SIG-M5 (cell line): ENCODE measurements at places on chromosomes 2 and 18.

DNA sequence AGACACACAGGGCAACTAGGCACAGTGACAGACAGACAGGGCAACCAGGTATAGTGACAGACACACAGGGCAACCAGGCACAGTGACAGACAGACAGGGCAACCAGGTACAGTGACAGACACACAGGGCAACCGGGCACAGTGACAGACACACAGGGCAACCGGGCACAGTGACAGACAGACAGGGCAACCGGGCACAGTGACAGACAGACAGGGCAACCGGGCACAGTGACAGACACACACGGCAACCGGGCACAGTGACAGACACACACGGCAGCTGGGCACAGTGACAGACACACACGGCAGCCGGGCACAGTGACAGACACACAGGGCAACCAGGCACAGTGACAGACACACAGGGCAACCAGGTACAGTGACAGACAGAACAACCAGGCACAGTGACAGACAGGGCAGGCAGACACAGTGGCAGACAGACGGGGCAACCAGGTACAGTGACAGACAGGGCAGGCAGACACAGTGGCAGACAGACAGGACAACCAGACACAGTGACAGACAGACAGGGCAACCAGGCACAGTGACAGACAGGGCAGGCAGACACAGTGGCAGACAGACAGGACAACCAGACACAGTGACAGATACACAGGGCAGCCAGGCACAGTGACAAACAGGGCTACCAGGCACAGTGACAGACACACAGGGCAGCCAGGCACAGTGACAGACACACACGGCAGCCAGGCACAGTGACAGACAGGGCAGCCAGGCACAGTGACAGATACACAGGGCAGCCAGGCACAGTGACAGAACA is 64.7 kb upstream of the RAB6C start:
- no peak for DNase-seq

GRCh38 chr2:206083602-206084438 is 2.2 kb downstream of the INO80D start:
- DNase-seq: no peak

DNA sequence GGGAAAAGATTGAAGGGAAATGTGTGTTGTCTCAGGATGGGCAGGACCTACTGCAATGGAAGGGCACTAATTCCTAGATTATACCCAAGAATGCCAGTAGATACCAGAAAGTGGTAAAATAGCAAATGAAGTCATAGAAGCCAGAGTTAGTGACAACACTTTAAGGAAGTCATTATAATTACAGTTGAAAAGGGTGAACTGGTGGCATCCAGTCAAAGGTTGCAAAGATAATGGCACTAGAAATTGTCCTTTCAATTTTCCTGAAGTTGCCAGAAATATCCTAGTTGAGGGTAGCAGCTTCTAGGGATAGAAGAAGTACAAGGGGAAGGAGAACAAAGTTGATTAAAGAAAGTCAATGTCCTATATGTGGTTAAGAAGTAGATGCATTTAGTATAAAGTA is 68.8 kb upstream of the GLS start:
- no peak for DNase-seq

DNA sequence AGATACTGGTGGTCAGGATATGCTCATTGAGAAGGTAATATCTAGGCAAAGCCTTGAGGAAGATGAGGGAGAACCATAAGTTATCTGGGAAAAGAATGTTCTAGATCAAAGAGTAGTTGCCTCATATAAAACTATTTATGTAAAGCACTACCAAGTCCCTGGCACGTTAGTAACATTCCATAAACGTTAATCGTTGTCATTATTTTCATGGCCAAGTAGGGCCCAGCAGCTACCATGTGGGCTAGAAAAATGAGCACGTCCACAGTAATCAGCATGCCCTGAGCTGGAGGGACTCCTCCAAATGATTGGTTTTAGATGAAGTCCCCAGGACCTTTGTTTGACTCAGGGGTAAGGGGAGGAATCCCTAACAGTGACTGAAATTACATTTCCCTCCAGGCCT is 32.7 kb upstream of the AFTPH start:
- no peak for DNase-seq

DNA sequence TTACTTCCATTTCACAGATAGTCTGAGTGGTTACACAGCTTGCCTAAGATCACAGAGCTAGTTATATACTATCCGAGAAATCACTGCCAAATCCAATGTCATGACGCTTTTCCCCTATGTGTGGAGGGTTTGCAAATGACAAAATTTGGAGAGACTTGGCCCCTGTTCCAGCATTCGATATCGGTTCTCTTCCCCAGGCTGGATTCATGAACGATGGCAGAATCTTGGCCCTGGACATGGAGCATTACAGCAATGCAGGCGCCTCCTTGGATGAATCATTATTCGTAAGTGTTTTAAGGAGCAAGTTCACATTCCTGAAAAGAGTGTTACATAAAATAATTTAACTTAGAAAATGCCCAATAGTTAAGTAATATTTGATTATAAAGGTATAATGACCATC is 55.1 kb downstream of the AOX1 start:
- DNase-seq: no peak

- DNase-seq: no peak
Measured at GRCh38 chr2:25920336-25920735, 42.0 kb upstream of the ASXL2 start.

- no peak for DNase-seq
Measured at GRCh38 chr2:156915332-156915731, 342.2 kb upstream of the GALNT5 start.

DNA sequence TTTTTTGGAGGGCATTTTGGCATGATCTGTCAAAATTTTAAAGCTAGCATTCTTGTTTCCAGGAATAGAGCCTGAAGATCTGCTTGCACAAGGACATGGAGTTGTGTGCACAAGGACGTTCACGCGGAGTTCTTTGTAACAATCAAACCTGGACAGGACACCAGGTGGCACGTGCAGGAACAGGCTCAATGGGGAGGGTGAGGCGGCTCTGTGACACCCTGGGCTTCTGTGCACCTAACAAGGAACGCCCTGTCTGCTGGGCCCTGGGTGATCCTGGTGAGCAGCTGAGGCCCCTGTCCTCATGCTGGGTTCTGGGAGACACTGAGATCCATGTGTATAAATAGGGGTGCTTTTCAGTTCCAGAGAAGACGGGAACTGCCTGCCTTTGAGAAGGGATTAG is 93.1 kb upstream of the PXDN start:
- DNase-seq: no peak

DNA sequence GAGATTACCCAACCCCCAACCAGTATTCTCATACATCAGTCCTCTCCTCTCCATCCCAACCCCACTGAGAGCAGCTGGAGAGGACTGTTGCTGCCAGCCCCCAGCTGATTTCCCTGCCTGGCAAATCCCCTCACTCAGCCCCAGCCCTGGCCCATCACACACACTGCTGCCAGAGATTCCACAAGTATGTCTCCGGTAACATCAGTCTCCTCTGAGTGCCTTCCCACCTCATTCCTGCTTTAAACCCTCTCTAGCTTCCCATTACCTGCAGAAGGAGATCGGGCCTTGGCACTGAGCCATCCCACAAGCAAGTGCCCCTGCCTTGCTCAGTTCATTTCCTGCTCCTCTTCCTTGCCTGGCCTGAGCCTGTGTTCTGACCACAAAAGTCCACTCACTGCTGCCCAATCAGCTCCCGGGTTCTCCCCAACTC is 50.6 kb upstream of the ZFP36L2 start:
- DNase-seq: no peak

DNA sequence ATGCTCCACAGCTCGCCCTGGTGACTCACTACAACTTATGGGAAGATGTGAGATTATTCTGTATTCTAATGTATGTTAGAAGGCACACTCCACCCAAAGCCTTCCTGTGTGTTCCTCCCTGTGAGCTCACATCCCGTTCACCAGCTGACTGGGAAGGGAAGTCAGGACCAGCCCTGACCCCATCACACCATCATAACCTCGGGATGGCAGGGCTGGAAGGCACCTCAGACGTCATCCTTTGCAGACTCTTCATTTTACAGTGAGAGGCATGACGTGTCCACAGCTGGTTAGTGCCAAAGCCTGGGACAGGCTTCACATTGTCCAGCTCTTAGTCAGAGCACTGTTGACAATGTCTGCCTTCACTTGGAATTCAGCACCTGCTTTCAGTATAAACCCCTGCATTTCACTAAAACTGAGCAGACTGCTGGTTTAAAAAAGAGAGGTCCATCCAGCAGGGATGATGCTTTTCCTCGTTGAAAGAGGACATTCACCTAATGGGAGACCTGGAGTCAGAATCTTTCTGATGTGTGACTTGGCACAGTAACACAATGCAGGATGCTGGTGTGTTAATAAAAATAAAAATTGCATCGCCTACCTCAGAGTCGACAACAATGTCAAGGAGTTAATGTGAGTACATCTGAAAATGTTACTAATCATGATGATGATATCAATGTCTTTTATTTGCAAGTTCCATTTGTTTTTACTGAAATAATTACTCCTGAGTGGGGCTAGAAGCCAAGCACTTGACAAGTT is 418.0 kb upstream of the TNP1 start:
- no peak for DNase-seq

- no peak for DNase-seq
Measured at GRCh38 chr18:23943104-23943503, 71.5 kb upstream of the TTC39C start.

DNA sequence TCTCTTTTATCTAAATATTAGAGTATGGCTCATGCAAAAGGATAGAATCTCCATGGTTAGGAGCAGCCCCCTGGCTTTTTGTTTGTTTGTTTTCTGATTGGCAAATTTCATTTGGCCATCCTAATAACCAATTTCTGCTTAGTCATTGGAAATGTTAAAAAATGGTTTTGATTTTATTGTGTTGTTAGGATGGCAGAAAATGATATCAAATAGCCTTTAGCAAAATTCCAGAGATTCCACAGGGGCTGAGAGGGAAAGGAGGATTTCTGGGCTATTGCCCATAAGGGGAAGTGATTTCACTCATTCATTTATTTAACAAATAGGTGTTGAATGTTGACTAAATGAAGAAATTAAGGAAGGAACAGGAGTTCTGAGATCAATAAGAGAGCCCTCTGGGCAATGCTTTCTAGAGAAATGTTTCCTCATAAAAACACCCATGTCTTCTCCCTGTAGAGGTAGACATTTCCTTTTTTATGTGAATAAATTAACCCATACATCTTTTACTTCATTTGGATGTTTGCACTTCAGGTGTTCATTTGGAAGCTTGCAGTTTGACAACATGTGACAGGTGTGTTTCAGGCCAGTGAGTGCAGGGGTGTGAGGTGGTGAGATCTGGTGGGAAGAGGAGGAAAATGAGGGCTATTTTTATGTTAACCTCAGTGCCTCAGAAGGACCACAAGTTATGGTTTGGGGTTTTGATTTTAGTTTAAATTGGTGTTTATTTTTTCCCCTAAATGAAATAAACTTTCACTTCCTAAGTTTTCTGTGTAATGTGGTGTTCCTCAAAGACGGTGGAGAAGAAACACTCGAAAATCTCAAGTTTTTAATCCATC is 61.7 kb upstream of the EPC2 start:
- no peak for DNase-seq

DNA sequence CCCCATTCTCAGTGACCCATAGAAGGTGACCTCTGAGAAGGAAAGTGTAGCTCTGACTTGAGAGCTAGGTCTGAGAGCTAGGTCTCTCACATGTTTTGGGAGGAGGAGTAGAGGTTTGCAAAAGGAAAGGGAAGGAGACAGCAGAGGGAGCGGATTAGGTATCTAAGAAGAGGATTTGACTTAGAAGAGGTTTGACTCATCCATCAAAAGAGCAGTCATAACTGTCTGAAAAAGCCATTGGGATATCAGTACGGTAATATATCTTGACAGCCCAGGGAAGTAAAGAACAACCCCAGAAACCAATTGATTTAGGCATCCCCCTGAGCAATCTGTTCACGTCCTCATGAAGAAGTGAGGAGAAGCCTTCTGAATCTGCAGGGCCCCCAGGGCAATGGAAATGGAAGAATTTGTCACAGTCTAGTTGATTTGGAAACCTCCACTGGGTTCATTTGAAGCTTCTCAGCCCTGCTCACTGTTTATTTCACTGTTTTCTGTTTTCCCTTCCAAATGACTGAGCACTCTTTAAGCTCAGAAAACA is 19.3 kb downstream of the OXER1 start:
- no peak for DNase-seq

DNA sequence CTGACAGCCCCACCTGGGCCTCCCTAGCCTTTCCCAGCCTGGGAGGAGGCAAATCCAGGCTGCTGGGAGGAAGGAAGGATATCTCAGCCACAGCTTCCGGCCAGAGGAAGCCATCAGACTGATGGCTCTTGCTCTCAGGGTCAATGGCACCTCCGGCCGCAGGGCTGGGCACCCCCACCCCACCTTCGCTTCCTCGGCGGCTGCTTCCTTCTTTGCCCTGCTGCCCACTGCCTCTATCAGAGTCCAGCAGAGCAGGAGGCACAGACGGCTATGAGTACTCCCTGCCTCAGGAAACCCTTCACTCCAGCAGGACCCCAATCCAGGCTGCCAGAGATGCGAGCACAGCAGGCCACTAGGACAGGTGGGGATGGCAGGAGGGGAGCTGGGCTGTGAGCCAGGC is 3.3 kb downstream of the SEMA4C start:
- DNase-seq: no peak

- peak; percentile 50 for DNase-seq
Measured at GRCh38 chr2:64522843-64523428, 1.2 kb upstream of the AFTPH start.

DNA sequence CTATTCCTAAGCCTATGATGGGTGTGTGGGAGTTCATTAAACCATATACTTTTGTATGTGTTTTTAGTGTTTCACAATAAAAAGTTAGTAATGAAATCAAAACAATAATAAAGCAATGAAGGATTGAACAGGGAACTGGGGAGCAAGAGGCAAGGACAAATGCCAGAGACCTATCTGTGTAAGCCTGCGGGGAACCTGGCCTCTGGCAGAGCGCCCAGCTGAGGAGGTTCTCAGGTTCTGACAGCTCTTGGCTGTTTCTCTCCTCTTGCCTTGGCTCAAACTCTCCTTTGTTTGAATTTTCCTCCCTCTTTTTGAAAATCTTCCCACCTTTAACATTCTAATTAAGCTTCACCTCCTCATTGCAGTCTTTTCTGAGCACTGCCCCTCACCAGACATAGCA is 200.0 kb upstream of the NCKAP5 start:
- no peak for DNase-seq

GRCh38 chr2:55801436-55801835 is 107.8 kb upstream of the PNPT1 start:
- no peak for DNase-seq

DNA sequence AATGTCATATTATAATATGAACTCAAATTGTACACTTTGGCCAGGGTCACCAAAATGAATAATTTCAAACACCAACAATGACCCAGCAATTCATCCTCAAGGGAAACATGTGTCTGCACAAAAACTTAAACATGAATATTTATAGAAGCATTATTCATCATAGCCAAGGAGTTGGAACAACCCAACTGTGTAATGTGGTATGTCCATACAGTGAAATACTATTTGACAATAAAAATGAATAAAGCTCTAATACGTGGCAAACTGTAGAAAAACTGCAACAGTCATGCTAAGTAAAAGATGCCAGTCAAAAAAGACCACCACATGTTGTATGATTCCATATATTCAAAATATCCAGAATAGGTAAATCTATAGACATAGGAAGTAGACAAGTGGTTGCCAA is 294.6 kb upstream of the CCDC68 start:
- DNase-seq: no peak
